ENCODE measurements at places on chromosomes 2 and 18. TPM values are rescaled to one million over a fixed set of nuclear protein-coding genes. Genes with fewer than 3 reads are reported as not detected.

The ACVR1C gene
- 3.5 TPM for total RNA-seq

The COPS7B gene
- 27.7 TPM for total RNA-seq

The FLACC1 gene
- total RNA-seq = 3.7 TPM

The IHH gene
- 0.69 TPM for total RNA-seq

The TSPYL6 gene
- 0.23 TPM for total RNA-seq

The ZNF385B gene
- total RNA-seq = 4.6 TPM

The EHD3 gene
- total RNA-seq = 15.9 TPM

The STAT4 gene
- total RNA-seq = 16.1 TPM

The MOCOS gene
- 0.69 TPM for total RNA-seq

Data from diencephalon (tissue), 1 donor.